ENCODE measurements at places on chromosomes 16 and 17. TPM values are rescaled to one million over a fixed set of nuclear protein-coding genes. Genes with fewer than 3 reads are reported as not detected.
A peak's percentile ranks its signal among the peaks of the same experiment; 100 is the strongest.

PRRT2 gene
- 14.6 TPM for total RNA-seq

- no peak for DNase-seq
These were observed 1151.9 kb upstream of the GOT2 start for GRCh38 chr16:59886021-59886420.

GRCh38 chr17:69654981-69655855, 240.7 kb downstream of the MAP2K6 start:
- DNase-seq, result no peak

DNA sequence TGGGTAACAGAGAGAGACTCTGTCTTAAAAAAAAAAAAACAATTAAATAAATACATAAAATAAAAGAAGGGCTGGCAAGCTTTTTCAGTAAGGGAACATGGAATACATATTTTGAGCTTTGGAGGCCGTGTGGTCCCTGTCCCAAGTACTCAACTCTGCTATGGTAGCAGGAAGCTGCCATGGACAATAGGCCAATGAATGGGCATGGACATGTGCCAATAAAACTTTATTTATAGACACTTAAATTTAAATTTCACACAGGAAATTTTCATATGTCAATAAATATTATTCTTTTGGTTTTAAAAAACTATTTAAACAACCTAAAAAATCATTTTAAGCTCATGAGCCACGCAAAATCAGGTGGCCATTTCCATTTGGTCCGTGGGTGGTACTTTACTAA, 3.8 kb downstream of the OTOA start:
- no peak for DNase-seq

GRCh38 chr16:84663433-84664101, 15.3 kb downstream of the KLHL36 start:
- DNase-seq, result no peak

- no peak for DNase-seq
These were observed 2.9 kb upstream of the CCDC102A start for GRCh38 chr16:57539072-57539796.

DNA sequence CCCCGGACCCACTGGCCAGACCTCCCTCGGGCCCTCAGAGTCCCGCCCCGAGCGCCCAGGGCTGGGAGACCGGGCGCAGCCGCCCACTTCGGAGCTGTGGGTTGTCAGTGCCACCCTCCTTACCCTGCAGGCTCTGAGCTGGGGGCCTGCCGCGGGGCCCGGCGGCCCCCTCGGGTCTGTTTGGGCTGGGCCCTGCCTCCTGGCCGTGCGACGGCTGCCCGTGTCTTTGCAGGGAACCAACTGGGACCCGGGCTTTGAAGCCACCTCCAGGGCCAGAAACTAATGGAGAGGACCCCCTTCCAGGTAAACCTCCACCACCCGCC, 443 bp downstream of the TEDC2 start:
- DNase-seq, result no peak

CDRT15L2 gene
- not detected for total RNA-seq

DNA sequence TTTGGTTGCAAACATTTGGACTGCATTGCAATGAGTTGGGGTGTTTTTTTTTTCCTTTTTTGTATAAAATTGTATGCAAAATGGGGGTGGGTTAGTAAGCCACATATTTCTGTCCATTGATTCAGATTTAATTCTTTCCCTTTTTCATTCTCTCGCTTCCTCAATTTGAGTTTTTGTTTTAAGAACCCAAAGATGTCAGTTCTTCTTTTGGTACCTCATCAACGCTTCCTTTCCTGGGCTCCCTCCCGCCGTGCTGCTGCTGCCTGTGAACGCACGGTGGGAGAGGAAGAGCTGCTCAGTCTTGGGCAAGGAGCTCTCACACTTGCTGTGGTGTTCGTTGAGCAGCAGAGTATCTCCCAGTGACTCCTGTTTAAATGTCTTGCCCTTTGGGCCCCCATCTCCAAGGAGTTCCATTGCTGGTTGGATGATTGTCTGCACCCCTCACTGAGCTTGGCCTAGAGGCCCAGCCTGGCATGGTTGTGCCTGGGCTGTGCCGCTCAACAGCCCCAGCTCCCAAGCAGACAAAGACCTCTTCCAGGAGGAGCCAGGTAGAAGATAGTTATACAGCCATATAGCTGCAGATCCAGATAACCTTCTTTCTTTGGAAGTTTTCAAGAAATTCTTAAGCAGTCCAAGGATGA, 13.6 kb downstream of the UBFD1 start:
- no peak for DNase-seq

DNA sequence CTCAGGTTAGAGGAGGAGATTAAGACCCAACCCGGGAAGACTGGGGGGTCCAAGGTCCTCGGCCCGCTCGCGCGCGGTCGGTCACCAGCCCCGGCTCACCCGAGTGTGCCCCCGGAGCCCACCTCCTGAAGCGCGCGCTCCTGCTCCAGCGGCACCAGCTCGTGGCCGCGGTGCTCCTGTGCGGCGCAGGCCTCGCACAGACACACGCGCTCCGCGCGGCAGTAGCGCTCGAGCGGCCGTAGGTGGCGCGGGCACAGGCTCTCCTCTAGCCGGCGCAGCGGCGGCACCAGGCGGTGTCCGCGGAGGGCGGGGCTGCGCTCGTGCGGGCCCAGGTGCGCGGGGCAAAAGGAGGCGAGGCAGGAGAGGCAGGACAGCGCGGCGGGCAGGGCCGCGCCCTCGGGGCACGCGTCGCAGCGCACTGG, 618 bp downstream of the TRIM47 start:
- peak; percentile 85 for DNase-seq

OTOP3 gene
- total RNA-seq, result not detected

DNA sequence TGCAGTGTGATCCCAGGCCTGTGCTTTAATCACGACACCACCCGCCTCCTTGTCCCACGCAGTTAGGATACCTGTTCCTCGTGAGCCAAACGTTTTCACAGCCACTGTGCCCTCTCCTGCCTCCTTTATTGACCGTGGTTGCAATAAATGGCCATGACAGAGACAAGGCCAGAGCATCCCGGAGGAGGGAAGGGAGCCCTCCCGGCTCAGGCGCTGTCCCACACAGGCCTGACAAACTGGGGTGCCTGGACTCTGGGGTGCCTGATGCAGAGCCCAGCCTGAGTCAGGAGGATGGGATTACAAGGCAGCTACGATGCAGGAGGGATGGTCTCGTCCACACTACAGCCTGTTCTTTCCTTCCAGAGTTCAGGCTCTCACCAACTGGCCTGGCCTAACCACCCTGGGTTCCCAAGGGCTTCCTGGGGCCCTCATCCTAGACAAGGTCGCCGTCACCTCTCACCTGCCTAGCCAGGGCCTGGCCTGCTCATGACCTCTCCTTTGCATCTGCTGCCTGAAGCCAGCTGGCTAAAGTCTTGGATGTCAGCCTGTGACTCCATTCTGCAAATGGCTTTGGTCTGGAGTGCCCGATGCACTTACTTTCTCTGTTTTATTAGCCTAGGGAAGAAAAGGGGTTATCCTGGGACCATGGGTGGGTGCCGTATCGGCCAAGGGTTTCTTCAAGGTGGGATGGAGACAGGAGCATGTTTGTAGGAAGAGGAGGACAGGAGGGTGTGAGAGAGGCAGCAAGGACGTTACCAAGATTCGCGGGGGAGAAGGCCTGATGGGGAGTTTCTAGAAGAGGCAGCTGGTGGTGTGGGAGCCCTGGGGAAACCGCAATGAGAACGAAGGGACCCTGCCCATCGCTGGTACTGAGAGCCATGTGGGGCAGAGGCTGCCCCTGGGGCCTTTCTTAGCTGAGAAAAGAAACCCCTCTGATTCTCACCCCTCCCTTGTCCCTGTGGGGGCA, 234.3 kb upstream of the TNRC6C start:
- peak; percentile 25 for DNase-seq

CACNB1 gene
- total RNA-seq, result 17.5 TPM

DNA sequence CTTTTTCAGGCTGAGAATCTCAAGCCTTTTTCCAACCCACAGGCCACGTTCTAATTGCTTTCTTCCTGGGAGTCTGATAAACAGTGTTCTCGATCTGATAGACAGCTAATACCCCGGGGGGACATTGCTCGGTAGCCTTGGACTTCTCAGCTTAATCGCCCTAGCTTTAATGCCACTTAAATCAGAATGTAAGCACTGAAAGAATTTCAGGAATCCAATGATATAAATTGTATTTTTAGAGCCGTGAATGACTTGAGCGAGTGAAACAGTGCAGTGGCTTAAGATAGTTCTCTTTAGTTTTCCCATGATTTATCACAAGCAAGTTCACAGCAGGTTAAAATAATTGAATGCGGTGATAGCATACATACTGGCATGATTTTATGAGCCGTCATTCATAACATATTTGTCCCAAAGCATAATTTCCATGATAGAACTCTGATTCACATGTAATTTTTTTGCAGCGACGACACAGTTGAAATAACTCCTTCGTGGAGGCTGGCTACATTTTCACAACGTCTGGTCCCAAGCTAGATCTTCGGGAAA, 116.1 kb upstream of the MYOCD start:
- no peak for DNase-seq

NPIPB9 gene
- 1.8 TPM for total RNA-seq

- peak; percentile 69 for DNase-seq
These were observed 560 bp downstream of the EFNB3 start for GRCh38 chr17:7705269-7706255.

- no peak for DNase-seq
These were observed 147.0 kb upstream of the RBFOX1 start for GRCh38 chr16:7185689-7186088.

DNA sequence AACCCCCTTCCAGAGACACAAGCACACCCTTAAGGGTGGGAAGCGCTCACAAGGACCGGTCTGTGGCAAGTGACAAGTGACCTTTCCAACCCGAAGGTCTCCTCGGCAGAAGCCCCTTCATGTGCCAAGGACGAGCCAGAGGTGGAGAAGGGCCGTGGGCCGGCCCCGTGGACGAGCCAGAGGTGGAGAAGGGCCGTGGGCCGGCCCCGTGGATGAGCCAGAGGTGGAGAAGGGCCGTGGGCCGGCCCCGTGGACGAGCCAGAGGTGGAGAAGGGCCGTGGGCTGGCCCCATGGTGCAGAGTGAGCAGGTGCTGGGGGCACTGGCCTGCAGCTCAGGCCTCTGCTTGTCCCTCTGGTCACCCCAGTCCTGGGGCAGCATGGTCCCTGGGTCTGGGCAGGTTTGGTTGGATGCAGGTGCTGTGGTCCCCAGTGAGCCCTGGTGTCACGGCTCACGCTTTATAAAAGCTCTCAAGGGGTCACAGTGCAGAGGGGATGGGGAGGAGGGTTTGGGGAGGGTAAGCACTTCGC, 45.6 kb downstream of the CBFA2T3 start:
- no peak for DNase-seq

DNA sequence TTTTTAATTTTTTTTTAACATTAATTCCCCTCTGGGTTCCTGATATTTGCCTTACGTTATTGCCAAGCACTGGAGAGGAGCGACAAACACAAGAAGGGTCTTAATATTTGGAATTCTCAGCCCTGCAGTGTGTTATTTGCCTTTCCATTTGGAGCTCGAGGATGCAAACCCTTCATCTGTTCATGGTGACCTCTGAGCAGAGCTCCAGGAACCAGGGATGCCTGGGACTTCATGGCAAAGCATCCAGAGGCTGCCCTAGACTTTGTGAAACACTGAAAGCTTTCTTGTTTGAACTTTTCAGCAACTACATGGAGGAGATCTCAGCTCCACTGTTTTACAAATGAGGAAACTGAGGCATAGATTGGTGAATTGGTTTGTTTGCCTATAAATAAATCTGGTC, 254.2 kb downstream of the CBLN1 start:
- no peak for DNase-seq

TBC1D3B gene
- total RNA-seq, result 8.8 TPM

DNA sequence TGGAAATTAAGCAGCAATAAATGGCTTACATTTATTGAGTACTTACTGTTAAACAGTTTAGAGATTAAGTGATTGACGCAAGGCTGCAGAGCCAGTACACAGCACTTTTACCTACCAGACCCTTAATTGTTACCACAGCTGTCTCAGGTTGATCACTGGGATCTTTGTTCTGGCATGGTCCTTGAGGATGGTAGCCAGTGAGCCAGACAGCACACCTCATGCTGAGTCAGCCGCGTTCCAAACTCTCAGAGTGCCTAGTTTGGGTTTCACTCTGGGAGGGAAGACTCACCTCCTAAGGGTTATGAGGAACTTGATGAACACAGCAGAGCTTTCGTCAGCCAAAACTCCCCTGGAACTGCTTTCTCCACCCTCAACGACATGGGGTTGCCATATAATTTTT, 20.4 kb downstream of the CDH3 start:
- DNase-seq, result no peak

DNA sequence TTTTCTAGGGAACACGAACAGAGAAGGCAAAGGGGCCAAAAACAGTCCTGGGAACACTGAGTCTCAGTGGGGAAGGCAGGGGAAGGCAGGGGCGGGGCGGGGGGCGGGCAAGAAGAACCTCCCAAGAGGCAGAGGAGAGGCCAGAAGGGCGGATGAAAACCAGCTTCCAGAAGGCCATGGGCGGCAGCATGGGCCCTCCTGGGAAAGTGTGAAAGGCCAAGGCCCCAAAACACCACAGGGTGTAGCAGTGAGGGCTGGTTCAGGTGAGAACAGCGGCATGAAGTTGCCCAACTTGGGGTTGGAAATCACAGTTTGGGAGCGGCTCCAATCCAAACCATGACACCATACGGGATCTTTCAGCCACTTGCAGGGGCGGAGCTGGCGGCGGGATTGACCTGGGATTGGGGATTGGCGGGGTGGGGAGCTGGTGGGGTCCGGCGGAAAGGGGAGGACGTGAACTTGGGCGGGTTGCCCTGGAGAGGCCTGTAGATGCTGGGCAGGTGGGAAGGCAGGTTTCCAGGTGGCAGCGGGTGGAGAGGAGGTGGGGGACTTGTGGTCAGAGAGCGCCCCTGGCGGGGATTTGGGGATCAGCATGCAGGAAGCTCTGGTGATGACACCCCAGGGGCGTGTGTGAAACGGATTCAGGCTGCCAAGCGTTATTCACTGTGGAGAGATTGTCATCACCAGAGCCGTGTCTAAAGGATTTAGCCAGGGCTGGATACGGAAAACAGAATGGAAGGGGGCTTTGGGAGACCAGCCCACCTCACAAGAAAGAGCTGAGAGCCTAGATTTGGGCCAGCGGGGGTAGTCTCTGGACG, 80.9 kb downstream of the ARHGAP23 start:
- peak; percentile 99 for DNase-seq

DNA sequence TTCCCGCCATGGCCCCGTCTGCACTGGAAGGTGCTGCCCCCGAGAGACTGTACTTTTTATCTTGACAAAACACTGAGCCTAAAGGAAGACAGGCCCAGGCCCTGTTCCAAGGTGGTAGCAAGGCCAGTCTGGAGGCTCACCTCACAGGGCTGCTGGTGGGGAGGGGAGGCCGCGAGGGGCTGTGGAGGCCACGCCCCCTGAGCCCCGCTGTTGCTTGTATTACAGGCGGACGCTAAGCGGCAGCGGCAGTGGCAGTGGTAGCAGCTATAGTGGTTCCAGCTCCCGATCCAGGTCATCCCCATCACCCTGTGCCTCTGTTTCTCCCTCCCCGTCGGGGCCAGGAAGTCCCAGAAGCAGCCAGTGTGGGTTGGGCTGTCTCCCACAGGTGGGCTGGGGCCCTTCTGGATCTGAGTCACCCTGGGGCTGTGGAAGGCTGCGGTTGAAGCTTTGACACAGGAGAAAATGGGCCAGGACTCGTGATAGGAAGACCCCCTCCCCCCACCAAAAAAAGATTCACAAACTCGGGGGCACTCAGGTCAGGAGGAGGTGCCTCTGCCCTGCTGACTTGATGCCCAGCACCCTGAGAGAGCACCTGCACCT, 13.3 kb upstream of the IL17C start:
- no peak for DNase-seq
